Fibroblast of lung (primary cell): ENCODE measurements at places on chromosomes 6 and 20. TPM values are rescaled to one million over a fixed set of nuclear protein-coding genes. Genes with fewer than 3 reads are reported as not detected.

KCNK17 gene
- not detected in 2 replicates for total RNA-seq

SLC25A27 gene
- total RNA-seq: 12.6 and 18.7 TPM in 2 replicates

CGA gene
- not detected in 2 replicates for total RNA-seq

ANGPT4 gene
- total RNA-seq: under 0.01 TPM in 2 replicates

FAM83C gene
- total RNA-seq: not detected in 2 replicates

KCNQ5 gene
- 4.6 and 4.9 TPM in 2 replicates for total RNA-seq

GHRH gene
- not detected in 2 replicates for total RNA-seq

FAM209A gene
- total RNA-seq: not detected in 2 replicates

PI3 gene
- total RNA-seq: not detected in 2 replicates

BTN2A1 gene
- total RNA-seq: 8.7 and 14.9 TPM in 2 replicates

ENPP1 gene
- total RNA-seq: 13.1 and 85.4 TPM in 2 replicates

NDUFAF4 gene
- 7.4 and 8.1 TPM in 2 replicates for total RNA-seq

RPP21 gene
- total RNA-seq: 30.2 and 34.7 TPM in 2 replicates

UBD gene
- total RNA-seq: not detected in 2 replicates

KCNG1 gene
- total RNA-seq: 9.9 and 26.5 TPM in 2 replicates

BEND3 gene
- 0.83 and 1.0 TPM in 2 replicates for total RNA-seq

FOXP4 gene
- total RNA-seq: 1.3 and 1.8 TPM in 2 replicates

LAMA2 gene
- total RNA-seq: 57.8 and 67.5 TPM in 2 replicates

CALHM4 gene
- total RNA-seq: not detected in 2 replicates

HLA-DMB gene
- total RNA-seq: 0.51 and 0.83 TPM in 2 replicates

DNPH1 gene
- total RNA-seq: 39.5 and 52.5 TPM in 2 replicates

NDRG3 gene
- 19.3 and 37.8 TPM in 2 replicates for total RNA-seq

RSPO3 gene
- total RNA-seq: 12.4 and 15.4 TPM in 2 replicates

HLA-DOA gene
- total RNA-seq: not detected in 2 replicates

GSTA3 gene
- not detected in 2 replicates for total RNA-seq

POM121L2 gene
- total RNA-seq: not detected in 2 replicates

SLC52A3 gene
- not detected in 2 replicates for total RNA-seq

ZKSCAN8 gene
- total RNA-seq: 16.2 and 21.6 TPM in 2 replicates

NHSL1 gene
- 10.0 and 10.6 TPM in 2 replicates for total RNA-seq

XKR7 gene
- total RNA-seq: not detected in 2 replicates
